AG04449 (cell line): ENCODE measurements at places on chromosomes 3 and 15.

DNA sequence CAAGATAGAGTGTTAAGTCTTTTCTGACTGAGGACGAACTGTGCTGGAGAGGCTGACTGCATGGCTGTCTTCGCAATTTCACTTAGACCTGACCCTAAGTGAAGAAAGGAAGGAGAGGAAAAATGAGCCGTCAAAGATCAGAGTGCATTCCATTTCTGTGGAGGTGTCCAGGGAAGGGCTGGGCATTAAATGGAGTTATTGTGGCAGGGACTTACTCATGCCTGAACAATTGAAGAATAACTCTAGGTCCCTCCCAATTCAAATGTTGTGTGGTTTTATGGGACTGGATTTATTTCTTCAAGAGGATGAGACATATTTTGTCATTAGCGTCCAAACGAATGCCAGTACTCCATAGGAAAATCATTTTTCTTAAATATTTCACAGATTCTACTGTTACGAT, 187.3 kb upstream of the CFAP20DC start:
- DNase-seq = no peak

DNA sequence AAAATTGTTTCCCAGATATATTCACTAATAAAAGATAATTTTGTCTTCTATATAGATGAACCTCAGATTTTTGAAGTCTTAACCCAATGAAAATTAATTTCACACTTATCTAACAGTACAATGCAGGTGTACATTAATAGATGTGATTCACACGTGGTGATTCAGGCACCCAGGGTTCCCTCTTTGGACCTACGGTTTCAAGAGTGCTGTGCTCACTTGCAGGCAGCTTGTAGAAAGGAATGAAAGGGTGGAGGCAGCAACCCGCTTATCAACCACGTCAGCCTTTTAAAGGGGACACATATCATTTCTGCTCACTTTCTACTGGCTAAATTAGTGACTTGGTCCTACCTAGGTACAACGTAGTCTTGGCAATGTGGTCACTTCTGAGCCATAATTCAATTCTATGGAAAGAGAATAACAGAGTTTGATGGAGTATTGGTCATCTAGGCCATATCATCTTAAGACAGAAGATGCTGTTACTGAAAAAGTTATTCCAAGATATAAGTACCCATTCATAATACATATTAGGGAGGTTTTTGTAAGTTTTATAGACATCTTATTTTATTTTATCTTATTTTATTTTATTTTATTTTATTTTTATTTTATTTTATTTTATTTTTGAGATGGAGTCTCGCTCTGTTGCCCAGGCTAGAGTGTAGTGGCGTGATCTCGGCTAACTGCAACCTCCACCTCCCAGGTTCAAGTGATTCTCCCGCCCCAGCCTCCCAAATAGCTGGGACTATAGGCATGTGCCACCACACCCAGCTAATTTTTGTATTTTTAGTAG, 37.9 kb downstream of the ACP3 start:
- DNase-seq = no peak

DNA sequence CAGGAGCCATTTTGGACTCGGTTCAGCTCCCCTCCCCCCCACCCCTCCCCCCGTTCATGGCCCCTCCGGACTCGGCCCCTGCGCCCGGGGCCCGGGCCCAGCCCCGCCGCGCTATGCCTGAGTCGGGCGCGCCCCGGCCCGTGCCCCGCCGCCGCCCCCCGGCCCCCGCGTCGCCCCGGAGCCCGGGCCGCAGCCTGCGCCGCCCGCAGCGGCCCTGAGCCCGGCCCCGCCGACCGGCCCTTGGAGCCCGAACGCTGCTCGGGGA, 155 bp downstream of the ACVR2B start:
- no peak for DNase-seq

- DNase-seq = no peak
Observed at GRCh38 chr3:196666001-196666867, 26.7 kb downstream of the NRROS start.

GRCh38 chr15:81229586-81229985, 32.9 kb downstream of the IL16 start:
- DNase-seq = no peak

DNA sequence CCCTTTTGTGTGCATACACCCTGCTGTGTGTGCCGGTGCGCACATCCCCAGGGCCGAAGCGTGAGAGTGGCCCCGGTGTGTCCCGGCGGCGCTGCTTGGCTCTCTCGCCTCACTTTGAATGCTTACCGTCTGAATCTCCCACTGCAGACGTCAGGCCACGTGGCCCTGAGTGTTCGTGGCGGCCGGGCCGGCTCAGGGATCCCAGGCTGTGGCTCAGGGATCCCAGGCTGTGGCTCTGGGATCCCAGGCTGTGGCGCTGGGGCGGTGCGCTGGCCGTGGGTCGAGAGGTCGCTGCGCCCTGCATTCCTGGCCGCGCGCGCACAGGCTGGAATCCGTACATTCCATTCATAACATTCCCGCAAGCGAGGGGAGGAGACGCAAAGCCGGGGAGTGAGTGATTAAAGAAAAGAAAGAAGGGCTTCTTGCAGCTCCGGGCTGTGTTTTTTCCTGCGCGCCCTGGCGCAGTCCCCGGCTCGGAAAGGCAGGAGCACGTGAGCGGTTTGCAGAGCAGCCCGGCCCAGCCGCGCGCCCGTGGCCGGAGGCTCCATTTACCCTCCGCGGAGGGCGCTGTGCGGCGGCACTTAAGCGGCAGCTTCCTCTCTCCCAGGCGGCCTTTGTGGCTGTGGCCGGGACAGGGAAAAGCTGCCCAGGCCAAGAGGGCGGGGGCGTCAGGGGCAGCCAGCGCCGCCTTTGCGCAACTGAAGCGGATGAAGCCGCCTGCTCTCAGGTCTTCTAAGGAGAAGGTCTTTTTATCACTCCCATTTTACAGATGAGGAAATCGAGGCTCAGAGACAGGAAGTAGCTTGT, 87.0 kb upstream of the ALDH1L1 start:
- DNase-seq = peak; percentile 75

- no peak for DNase-seq
Observed at GRCh38 chr15:73944161-73945129, 18.2 kb downstream of the LOXL1 start.

- DNase-seq = peak; percentile 90
Observed at GRCh38 chr3:11629716-11630115, 14.0 kb downstream of the VGLL4 start.

DNA sequence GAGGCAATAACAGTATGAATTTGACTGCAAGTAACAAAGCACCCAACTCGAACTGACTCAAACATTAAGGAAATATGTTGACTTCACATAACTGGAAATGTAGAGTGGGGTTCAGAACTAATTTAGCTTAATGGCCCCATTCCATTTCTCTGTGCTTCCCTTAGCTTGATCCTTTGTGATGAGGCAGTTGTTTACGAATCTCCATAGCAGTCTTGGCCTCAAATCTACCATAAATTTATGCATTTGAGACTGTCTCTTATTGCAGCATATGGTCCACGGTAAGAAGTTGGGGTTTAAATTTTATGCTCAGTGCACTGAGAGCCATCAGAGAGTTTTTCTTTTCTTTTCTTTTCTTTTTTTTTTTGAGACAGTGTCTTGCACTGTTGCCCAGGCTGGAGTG, 148.7 kb upstream of the POU1F1 start:
- no peak for DNase-seq

GRCh38 chr15:52238149-52238548, 47.0 kb upstream of the GNB5 start:
- no peak for DNase-seq

DNA sequence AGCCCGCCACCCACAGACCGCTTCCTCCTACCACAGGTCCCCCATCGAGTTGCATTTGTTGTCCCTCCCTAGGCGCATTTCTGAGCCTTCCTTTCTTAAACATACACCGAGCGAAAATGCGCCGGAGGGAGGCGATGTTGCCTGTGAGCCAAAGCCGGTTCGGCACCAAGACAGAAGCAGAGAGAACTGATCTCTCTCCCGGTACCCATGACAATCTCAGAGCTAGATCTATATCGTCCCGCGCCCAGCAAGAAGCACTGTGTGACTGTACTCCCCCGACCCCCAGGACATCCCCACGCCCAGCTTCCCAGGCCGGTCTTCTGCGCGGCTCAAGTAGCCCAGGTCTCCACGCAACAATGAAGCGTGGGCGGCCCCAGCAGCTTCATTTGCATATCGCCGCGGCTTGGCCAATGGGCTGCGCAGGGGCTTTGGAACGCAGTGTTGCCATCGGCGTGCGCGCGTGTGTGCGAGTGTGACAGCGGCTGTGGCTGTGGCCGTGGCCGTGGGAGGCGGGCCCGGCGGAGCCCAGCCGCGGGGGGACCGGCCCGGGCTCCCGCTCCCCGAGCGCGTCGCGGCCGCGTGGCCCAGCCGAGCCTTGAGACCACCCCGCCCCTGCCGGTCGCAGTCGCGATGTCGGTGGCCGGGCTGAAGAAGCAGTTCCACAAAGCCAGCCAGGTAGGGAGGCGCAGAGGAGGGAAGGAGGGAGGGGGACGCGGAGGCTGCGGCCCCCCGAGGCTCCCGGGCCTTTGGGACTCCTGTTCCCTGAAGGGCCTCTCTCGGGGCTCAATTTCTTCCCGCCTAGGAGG, at the start of gene SH3GL3:
TSS of gene SH3GL3 (plus strand) at position 438 of the 806 bp plus-strand sequence. CDS start at position 631, 193 bp downstream.
- DNase-seq = no peak

GRCh38 chr3:120227710-120228347, 57.2 kb downstream of the GPR156 start:
- no peak for DNase-seq

GRCh38 chr3:31943041-31943440, 38.0 kb downstream of the OSBPL10 start:
- DNase-seq = no peak

DNA sequence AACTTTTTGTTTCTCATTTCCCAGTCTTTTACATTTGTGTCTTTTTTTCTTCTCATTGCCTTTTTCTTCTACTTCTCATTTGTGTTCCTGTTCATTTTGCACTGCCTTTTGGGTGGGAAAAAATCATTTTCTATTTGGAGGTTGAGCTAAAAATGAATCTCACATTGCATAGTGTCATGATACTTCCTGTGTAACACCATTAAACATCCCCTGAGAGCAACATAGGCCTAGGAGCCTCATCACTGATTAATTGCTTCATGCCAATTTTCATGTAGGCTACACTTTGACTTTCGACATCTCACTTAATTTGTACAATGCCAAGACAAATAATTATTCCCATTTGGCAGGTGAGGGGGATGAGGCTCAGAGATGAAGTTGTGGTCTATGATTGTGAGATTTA, 279.2 kb downstream of the EDEM1 start:
- DNase-seq = no peak

- peak; percentile 9 for DNase-seq
Observed at GRCh38 chr3:57060089-57060821, at the start of gene SPATA12. SPATA12 (plus strand) TSS chr3:57060664; CDS start chr3:57073695, 13,031 bp downstream.

DNA sequence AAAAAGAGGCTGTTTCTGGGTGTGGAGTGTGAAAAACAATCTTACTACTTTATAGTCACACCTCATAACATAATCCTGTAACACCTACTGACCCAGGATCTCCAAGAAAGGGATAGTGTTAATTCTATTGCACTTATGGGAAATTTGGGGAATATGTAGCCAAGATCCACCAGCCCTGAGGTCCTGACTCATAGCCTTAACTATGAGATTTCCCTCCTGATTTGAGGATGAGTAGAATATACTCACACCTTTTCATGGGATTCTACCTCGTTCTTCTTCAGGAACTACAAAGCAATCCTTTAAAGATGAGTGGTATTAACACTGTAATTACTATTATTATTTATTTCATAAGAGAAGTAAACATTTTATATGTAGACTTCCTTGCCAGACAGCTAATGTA, 315.2 kb downstream of the MECOM start:
- DNase-seq = no peak

DNA sequence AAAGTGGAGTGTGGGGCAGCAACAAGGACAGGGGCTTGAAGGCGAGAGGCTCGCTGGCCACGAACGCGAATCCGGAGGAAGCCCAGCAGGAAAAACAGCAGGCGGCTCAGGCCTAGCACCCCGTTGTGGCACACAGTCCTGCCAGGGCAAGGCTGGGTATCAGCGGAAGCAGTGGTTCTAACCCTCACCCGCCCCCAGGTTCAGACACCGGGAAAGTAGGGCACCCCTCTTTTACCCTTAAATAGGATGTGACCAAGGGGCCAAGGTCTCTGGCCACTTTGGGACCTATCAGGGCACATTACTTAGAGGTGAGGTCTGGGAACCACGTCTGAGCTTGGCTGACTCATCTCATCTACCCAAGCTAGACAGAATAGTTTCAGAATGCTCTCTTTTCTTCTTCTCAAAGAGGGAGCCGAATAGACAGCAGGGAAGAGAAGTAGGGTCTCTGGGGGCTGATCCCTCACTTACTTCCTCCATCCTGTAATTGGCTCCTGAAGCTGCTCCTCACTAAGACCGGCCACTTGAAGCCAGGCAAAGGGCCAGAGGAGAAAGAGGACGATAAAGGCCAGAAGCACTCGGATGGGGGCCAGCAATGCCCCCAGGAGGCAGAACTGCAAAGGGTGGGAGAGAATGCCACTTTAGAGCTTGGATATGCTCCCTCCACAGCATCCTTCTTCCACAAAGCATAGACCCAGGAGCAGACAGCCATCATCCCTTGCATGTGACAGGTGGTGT, 1.7 kb downstream of the LPCAT4 start:
- DNase-seq = no peak

GRCh38 chr3:69735893-69736292, 3.4 kb upstream of the MITF start:
- no peak for DNase-seq

DNA sequence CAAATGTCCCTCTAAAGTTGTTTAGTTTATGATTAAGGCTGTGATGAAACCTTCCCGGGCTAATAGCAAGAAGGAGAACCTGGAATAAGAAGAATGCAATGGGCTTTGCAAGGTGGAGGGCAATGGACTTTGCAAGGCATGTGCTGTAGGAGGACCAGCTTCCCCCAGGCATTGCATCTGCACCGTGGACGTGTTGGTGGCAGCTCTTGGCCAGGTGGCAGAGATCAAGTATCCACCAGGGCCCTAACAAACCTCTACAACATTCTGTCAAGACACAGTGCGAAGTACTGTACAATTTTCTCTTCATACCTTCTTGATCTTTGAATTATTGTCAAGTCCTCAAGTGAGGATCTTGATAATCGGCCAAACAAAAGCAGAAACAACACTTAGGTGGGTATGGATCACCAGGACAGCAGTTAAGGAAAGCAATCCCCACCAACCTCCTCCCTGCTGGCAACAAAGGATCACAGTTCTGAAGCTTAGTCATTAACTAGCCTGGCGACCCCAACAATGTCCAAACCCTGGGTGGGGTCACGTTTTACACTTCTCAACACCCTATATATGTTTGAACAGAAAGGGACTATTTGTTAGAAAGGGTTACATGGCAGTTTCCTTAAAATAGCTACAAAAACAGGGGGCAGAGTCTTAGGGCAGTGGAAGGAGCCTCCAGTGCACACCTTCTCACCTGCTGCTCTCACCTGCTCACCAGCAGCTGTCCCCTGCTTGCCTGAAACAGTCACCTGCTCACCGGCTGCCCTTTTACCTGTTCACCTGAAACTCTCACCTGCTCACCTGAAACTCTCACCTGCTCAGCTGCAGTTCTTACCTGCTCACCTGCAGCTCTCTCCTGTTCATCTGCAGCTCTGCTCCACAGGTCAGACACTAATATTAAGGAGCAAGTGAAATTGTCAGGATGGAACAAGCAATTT, 137.9 kb upstream of the LIPC start:
- DNase-seq = no peak

DNA sequence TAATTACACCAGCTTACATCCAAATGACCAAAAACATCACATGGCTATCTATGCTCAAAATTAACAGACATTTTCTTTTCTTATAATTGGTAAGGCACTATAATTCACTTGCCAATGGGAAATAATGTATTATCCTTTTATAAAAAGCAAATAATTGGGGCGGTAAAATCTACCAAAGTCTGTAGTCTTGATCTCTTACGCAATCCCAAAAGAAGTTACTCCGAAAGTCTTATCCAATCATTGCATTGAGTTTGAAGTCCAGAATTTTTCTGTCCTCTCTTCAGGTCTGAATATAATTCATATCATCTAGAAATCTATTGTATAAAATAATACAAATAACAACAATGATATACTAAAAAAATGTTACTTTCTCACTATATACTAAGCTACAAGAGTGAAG, 273.3 kb upstream of the CADM2 start:
- DNase-seq = no peak
